ENCODE measurements at places on chromosomes 3 and 15.
A peak's percentile ranks its signal among the peaks of the same experiment; 100 is the strongest.

GRCh38 chr15:69958496-69959084 lies 139.1 kb downstream of the TLE3 start:
- no peak for DNase-seq

DNA sequence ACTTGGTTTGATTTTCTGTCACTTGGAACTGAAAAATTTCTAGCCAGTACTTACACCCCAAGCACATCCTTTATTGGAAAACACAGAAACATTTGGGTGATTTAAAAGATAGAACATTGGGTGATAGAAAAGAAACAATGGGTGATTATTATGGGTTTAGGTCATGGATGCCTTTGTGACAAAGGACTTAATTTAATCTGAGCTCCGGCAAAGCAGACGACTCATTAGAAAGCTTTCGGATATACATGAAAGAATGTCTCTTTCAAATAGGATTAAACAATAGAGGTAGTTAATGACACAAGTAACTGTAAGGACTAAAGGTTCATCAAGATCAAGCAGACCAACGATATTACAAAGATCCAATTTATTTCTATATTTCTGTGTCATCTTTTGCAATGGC lies 37.3 kb upstream of the CNTN4 start:
- DNase-seq = no peak

DNA sequence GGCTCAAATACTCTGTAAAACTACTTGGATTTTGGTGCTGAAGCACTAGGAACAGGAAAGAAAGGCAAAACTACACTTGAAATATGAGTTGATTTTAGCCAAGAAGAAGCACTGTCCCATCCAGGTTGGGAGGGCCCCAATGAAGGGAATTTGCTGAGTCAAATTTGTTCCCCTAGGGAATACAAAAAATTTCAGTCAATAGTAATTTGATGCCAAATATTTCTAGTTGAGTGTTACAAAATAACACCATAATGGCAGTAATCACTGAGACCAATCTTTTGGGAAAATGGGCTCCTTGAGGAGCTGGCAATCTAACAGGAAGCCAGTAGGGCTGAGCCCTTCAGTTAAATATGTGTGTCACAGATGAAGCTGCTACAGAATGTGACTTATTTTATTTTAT lies 896.9 kb downstream of the DIPK2A start:
- no peak for DNase-seq

DNA sequence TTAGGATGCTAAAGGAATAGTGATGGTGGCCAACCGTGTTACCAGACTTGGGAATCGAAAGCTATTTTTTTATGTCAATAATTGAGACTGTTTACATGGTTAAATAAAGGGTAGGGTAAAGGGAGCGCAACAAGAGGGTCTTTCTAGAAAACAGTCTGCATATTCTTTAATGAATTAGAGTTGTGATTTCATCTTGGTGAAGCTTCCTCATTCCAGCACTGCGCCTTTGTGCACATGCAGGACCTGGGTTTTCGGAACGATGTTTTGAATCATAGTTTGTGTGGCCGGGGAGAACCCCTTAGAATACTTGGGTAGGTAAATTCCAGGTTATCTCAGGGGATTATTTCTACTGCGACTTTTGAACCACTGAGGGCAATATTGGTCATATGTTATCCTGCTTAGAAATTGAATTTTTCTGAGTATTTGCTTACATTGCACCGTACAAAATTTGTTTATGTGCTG lies 1.3 kb downstream of the PIK3CA start:
- peak; percentile 49 for DNase-seq

DNA sequence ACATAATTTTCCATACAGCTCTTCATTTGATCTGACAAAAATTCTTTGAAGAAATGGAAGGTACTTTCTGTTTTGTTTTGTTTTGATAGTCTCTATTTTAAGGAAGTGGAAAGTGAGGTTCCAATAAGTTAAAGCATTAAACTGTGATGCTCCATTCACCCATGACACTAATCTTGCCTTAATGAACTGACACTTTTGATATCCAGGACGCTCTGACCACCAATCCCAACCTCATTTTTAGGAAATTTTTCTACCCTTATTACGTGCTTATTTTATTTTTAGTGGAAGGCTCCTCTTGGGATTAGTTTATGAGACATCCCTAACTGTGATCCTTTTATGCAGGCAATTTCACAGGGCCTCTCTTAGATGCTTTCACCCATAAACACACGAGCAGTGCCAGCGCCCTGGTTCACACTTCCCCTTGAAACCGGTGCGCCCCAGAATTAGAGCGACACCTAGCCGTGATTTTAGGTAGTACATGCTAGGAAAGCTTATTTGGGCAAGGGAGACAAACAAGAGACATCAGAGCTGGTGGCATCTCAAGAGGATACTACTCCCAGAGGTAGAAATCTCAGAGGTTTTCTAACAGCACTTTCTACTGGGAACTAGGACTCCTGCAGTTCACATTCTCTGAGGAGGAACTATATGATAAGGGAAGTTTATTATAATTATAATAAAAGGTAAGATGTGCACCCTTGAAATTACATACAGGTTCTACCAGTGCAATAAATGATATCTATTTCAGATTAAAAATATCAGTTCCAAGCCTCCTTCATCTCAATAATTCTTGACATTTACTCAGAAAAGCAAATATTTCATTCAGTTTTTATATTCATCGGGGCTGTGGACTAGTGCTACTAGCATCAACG lies 173.9 kb downstream of the SLC9A9 start:
- peak; percentile 66 for DNase-seq

DNA sequence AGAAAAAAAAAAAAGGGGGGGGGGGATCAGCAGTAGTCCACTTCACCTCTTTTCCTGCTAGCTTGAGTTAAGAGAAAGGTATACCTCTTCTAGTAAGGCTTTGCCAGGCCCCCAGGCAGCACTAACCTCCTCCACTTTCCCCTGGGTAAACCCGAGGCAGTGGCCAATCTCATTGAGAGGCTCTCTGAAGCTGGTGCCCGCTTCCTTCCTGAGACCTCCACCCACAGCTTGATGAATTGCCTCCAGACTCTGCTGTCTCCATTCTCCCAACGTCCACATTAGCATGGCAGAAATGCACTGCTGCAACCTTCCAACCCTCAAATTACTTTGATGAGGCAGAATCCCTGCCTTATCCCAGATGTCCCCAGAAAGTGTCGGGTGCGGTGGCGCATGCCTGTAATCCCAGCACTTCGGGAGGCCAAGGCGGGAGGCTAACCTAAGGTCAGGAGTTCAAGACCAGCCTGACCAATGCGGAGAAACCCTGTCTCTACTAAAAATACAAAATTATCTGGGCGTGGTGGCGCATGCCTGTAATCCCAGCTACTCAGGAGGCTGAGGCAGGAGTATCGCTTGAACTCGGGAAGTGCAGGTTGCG lies 15.3 kb downstream of the RLBP1 start:
- no peak for DNase-seq

DNA sequence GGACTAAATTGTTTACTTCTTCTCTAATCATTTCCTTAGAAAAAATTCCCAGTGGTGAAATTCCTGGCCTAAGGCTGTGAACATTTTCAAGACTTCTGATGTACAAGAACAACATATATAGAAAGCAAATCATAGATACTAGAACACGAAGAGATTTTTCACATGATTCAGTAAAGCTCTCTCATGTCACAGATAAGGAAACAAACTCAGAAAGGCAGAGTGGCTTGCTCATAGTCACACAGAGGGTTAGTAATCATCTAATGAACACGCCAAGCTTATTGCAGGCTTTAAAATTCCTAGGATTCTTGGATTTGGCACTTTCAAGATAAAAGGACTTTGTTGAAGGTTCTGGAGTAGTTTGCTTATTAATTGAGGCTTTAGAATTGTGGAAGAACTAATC lies 26.2 kb downstream of the CRTAP start:
- DNase-seq = no peak

GRCh38 chr15:38563723-38564519 lies 693 bp downstream of the RASGRP1 start:
- DNase-seq = peak; percentile 25

DNA sequence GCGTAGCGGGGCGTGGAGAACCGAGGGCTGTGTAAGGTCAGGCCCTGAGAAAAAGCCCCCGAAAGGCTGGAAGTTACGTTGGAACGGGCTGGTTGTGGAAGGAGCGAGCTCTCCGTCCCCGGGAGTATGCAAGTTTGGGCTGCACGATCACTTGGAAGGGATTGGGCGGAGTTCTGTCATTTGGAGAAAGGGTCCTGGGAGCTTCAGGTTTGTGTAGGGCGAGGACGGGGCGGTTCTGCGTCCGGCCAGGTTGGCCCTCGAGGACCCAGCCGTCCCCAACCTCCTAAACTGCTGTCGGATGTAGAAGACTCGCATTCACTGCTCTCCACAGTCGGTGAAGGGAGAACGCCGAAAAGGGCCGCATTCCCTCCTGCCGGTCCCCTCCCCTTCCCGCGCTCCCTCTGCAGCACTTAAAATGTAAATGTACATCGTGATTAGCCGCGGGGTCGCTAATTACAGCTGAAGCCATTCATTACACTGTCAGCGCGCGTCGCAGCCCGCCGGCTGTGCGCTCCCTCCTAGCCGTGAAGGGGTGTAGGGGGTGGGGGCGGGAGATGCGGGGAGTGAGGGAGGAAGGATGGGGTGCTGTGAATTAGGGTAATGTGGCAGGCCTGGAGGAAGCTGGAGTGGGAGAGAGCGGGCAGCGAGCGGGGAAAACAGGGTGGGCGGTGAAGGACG lies 2.5 kb upstream of the RPP25 start:
- DNase-seq = no peak

- peak; percentile 87 for DNase-seq
Measured at GRCh38 chr3:132659365-132660051, at the start of gene ACAD11. Gene ACAD11, minus strand, starts transcription at chr3:132659809. Its CDS starts 58 bp downstream, at chr3:132659751.

GRCh38 chr3:187913617-187914033 lies 168.4 kb upstream of the BCL6 start:
- no peak for DNase-seq

GRCh38 chr3:27695636-27696035 lies 26.5 kb downstream of the EOMES start:
- no peak for DNase-seq

DNA sequence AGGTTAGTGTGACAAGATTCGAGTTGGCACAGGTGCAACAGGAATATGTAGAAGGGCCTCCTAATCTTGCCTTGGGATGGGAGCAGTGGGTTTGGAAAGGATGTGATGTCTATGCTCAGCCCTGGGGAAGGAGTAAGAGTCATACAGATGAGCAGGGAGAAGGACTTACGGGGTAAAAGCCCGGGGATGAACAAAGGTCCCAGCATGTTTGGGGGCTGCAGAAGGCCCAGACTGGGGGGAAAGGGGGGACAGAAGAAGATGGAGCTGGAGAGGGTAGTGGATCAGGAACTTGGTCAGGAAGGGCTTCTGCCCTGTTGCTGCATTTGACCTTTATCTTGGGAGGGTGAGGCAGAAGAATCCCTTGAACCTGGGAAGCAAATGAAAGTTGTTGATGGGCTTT lies 240.1 kb upstream of the ST8SIA2 start:
- DNase-seq = no peak

DNA sequence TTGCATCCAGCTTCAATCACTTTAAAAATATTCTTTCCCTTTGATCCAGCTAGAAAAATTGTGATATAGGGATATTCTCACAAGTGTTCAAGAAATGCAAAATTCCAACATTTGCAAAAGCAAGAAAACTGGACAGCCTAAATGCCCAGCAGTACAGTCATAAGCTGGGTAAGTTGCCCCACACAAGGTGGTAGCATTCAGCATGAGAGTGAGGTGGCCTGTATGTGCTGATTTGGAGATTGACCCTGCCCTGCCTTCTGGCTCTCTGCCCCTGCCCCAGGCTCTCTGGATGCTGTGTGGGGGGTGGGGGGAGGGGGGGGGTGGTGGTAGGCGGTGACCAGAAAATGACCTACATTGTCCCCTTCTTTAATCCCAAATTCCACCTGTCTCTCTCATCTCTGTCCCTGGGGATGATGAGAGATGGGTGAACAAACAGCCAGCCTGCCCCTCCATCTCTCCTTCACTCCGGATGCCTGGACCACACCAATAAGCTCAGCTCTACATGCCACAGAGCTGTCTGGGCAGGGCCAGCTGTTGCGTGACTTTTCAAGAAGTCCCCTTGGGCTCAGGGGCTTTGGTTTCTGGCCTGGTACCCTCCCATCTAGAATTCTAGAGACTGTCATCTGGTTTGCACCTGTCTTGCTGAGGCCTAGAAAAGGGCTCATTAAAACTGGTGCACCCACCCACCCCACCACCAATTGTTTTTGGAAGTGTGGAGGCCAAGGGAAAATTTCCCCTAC lies 42.2 kb downstream of the SLC28A1 start:
- no peak for DNase-seq

GRCh38 chr3:28637742-28638141 lies 289.1 kb upstream of the AZI2 start:
- no peak for DNase-seq

DNA sequence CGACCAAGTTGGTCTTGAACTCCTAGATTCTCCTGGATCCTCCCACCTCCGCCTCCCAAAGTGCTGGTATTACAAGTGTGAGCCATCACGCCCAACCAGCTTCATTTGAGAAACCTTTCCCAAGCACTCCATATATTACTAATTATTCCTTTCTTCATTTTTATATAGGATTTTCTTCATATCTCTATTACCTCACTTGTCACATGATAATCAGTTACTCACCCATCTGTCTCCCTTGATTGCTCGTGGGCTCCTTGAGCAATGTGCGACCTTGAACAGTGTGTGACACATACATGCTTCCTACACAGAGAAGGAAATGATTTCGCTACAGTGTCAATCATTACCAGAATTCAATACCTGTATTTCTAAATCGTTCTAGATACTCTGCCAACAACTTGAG lies 110.7 kb upstream of the C2CD4B start:
- DNase-seq = peak; percentile 13

DNA sequence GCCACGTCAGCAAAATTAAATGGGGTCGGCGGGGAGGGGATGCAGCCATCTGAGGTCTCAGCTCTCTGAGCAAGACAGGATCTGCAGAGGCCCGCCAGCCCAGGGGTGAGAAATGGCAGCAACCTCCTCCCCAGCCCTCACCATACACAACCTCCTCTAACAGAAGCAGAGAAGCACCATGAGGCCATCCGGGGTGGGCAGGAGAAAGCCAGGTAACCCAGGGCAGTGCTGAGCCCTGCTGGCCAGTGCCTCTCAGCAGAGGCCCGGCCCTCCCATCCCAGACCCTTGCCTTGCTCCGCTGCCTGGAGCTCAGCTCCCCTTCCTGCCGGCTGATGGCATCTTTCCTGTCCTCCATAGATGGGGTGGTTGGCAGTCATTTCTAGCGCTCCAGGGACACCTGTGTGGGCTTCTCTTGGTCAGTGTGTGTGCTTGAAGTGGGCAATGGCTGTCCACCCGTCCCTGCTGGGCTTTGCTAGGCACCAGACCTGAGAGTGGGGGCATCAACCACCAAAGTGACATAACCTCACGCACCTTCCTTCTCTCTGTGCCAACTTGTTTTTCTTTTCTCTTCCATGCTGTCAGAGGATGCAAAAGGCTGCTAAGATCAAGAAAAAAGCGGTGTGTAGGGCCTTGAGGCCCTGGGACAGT lies 175.8 kb downstream of the NSMCE3 start:
- DNase-seq = no peak

DNA sequence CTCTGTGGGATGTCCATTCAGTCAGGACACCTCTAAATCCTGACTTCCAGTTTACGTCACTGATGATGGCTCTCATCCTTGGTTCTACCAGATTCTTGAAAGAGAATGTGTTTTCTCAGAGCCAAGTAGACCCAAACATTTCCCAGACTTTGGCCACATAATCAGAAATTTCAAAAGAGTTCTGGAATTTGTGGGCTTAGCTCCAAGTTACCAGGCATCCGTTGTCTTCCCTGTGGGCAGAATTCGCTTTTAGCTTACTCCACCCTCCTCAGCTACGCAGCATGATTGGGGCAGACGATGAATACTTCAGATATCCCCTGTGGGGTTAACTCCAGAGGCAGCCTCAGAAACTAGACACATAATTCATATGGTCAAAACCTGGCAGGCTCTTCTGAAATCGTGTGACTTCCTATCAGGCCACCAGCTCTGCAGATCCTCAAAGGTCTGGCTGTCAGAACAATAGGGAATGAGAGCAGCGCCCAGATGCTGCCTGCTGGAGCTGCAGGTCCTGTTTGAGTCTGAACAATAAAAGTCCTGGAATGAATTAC lies 30.6 kb downstream of the CRTC3 start:
- DNase-seq = no peak

Data from RKO (cell line).